Psoas muscle (tissue), 8 donors: ENCODE measurements at places on chromosomes 4 and X.

DNA sequence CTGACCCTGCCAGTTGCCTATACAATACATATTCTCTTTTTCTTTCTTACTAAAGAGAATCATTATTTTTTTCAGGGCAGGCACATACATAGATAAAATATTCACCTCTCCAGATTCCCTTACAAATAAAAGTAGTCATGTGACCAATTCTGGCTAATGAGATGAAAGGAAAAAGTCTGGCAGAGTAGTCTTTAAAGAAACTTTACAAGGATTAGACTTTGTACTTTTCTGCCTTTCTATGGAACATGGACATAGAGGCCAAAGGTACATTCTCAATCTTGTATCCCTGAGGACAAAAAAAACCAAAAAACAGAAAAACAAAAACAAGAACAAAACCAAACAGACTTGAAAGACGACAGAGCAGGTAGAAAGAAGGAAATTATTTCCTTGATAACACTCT lies 75.6 kb downstream of the DCK start:
- DNase-seq, result no peak

GRCh38 chr4:184169225-184169867 lies 48.3 kb downstream of the ENPP6 start:
- DNase-seq, result no peak

DNA sequence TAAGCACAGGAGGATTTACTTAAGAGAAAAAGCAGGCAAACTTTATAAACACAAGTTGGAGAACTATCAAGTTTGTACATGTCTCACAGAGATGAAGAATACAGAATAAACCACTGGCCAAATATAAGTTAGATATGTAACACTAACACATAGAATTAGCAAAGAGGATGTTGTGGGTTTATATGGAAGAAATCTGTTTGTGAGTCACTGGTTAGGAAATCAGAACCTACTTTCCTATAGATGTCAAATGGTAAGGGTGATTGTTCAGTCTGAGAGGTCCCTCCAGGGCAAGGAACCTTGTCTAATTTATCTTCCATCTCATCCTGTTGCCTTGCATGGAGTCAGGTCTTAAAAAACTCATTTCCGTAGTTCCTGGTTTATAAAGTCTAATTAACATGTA lies 14.8 kb upstream of the ART3 start:
- no peak for DNase-seq

- peak; percentile 87 for DNase-seq
These were observed 940 bp upstream of the NSD2 start for GRCh38 chr4:1870328-1870577.

- DNase-seq, result no peak
These were observed 22.3 kb upstream of the NAT8L start for GRCh38 chr4:2036866-2037265.

- DNase-seq, result no peak
These were observed 123.5 kb upstream of the WDR1 start for GRCh38 chr4:10239982-10240654.

DNA sequence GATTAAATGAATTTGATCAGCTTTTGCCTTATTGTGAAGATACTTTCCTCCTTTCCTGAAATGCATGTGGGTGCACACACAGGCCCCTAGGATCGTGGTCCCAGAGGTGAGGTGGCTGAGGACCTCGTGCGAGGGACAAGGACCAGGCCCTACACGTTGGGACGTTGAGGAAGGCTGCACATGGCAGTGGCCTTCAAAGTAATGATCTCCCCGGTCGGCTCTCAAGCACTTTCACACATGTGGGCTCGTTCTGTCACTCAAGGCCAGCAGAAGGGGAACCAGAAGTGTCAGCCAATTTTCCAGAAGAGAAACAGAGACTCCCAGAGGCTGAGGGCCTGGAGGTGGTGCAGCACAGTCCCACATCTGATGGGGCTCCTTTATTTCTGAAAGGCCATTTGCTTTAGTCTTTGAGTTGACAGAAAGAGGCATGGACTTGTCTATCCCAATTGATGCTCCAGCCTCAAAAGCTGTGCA lies 196.8 kb downstream of the AFAP1 start:
- DNase-seq, result no peak

DNA sequence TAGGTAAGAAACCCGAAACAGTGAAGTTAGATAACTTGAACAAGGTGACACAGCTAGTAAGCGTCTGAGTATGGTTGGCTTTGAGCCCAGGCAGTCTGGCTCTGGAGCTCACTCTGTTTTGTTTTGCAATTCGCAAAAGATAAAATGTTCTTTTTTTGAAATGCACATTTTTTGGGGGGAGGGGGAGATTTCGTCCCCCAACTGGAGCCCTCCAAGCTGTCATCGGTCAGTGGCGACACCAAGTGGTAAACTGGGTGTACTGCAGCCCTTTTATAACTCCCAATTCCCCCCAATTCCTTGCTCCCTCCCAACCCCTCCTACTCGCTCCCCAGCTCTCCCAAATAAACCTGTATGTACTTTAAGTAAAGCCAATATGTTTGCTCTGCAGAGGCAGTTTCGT lies 2.8 kb upstream of the CLCN5 start:
- peak; percentile 29 for DNase-seq

GRCh38 chrX:71227370-71228062 lies 4.5 kb downstream of the GJB1 start:
- no peak for DNase-seq

DNA sequence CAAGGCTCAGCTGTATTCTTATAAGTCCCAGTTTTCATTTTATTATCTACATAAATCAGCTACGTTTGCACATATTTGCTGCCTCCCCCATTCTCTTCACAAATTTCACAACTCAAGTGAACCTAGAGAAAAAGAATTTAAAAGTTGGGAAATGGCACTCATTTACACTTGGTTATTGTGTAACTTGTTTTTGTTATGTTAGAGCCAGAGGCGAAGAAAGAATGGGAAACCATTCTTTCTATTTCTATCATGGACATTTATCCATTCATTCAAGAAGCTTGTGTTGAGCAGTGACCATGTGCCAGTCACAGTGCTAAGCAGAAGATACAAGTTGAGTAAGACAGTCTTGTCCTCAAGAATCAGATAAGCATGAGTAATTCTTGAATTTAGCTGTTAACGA lies 13.5 kb downstream of the LIAS start:
- DNase-seq, result no peak

DNA sequence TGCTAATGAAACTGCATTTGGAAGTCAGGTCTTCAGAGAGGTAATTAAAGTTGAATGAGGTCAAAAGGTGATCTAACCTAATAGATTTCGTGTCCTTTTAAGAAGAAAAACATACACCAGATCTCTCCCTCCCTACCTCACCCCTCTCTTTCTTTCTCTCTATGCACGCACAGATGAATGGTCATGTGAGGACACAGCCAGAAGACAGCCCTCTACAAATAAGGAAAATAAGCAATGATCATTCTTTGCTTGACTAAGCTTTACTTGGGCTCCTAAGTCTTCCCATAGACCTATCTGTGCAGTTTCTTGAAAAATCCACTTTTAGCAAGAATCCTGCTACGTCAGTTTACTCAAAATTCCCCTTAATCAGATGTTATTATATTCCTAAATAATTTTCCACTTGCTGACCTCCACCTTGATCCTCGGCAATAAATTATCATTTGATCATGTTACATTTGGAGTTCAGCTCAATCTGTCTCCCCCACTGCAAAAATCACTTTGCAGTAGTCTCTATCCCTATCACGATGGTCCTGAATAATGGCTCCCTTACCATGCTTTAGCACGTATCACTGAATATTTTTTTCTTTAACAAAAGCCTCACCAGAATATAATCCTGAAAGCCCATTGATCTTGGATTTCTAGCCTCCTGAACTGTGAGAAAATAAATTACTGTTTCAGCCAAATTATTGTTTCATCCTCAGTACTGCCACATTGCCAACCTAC lies 527.3 kb downstream of the GABRG1 start:
- no peak for DNase-seq

- no peak for DNase-seq
These were observed 107.3 kb downstream of the EFNB1 start for GRCh38 chrX:68936126-68936525.

DNA sequence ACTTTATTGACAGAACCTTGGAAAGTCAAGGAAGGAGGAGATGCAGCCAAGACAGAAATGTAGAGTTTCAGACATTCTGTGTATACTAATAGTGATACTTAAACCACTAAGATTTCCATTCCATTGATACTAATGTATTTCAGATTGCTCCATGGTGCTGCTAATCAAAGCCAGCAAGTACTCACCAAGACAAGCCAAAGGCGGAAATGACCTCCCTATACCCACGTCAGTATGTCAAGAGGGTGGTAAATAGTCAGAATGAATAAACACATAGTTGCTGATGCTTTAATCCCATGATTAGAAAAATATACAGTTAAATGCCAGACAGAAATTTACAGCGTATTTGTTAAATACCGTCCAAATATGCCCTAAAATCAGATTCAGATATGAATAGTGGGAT lies 417.8 kb upstream of the INTU start:
- DNase-seq, result no peak

- DNase-seq, result no peak
These were observed 703.5 kb downstream of the RPA4 start for GRCh38 chrX:97587171-97587570.

DNA sequence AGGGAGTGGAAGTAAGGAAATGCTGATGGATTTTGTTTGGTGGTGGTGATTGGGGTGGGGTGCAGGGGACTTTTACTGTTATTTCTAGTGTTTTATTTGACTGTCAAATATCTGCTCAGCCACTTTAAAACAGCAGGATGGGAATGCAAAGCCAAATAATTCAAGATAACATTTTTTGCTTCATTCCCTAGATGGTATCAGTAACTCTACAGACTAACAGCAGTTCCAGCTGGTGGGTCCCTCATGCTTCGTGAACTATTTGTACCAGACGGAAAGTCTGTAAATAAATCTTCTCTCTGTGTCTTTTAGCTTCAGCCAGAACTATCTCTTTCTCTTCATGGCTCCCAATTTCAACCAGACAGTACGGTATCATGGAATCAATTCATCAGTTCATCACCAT lies 27.5 kb downstream of the GPR143 start:
- no peak for DNase-seq

DNA sequence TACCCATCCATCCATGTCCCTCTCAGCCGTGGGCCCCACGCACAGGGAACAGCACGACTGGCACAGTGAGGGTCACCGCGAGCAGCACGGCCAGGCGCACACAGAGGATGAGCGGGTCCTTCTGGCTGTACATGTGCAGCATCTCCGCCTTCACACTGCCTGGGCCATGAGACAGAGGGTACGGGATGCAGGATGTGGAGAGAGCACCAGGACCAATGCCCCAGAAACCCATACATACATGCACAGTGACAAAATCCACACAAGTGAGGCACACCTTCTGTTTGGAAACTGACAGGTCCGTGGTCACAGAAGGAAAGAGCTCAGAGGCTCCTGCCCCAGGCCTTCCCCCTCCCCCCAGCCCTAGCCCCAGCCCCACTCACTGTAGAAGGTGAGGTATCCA lies 9.5 kb downstream of the SLC38A5 start:
- no peak for DNase-seq

GRCh38 chr4:67700738-67701516 lies at the start of gene UBA6:
UBA6 (minus strand) TSS chr4:67701155; CDS start chr4:67701119, 36 bp downstream.
- peak; percentile 98 for DNase-seq

- DNase-seq, result no peak
These were observed 21.4 kb upstream of the SCRG1 start for GRCh38 chr4:173420324-173420752.

GRCh38 chr4:141416219-141416618 lies 195.5 kb downstream of the ZNF330 start:
- DNase-seq, result no peak

- no peak for DNase-seq
These were observed 131.7 kb downstream of the SLC4A4 start for GRCh38 chr4:71470524-71470923.

DNA sequence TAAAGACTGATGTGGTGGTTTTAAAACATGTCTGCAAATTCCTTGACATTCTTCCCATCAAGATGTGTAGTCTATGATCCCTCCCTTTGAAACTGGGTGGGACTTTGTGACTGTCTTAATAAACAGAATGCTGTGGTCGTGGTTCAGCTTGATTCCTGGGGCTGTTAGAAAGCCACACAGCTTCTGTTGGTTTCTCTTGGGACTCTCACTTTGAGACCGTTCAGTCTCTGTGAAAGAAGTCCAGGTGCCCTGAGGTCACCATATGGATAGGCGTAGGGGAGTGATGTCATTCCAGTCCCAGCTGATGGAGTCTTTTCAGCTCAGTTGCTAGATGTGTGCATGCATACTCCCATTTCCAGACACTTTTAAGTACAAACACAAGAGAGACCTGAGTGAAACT lies 216.6 kb downstream of the KDR start:
- DNase-seq, result no peak

- no peak for DNase-seq
These were observed 287.8 kb downstream of the ZNF674 start for GRCh38 chrX:46257451-46257879.

- DNase-seq, result no peak
These were observed at the start of gene GLRA3 for GRCh38 chr4:174828845-174829701. GLRA3 (minus strand) TSS chr4:174829247; CDS start chr4:174828811, 436 bp downstream.

DNA sequence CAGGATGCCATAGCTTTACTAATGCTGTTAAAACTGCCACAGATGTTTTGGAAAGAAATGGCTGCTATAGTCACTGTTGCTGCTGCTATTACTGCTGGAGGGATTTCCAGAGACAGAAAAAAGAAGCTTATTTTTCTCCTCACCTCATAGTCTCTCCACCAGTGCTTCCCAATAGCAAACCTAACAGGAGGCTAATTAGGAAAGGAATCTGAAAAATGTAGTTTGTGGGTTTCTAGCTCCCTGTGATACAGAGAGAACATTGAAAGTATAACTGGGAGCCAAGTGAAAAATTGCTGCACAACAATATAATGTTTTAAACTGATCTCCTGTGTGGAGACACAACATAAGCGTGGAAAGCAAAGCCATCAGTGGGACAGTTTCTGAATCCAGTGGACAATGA lies 8.6 kb upstream of the TSPAN7 start:
- DNase-seq, result no peak

GRCh38 chrX:129347291-129347690 lies 176.0 kb downstream of the SMARCA1 start:
- DNase-seq, result no peak

- DNase-seq, result no peak
These were observed 3.3 kb downstream of the SETD7 start for GRCh38 chr4:139552517-139553307.

GRCh38 chr4:20816287-20816686 lies 116.0 kb downstream of the PACRGL start:
- DNase-seq, result no peak

DNA sequence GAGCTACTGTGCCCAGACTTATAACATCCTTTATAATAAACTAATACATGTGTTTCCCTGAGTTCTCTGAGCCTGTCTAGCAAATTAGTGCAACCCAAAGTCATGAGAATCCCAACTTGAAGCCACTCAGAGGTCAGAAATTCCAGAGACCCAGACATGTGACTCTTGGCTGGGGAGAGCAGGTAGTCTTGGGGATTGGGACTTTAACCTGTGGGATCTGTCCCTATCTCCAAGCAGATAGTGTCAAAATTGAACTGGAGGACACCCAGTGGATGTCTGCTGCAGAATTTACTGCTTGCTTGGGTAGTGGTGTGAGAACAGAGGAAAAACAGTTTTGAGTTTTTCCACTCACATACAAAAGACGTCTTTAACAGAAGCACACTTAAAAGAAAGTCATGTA lies 26.4 kb downstream of the ELOVL6 start:
- no peak for DNase-seq
